ENCODE measurements at places on chromosomes 12 and 14.

GRCh38 chr14:49687942-49688700 lies at the start of gene POLE2:
TSS of gene POLE2 (minus strand) at chr14:49688214. CDS start at chr14:49688203, 11 bp downstream.
- peak; percentile 84 for DNase-seq

DNA sequence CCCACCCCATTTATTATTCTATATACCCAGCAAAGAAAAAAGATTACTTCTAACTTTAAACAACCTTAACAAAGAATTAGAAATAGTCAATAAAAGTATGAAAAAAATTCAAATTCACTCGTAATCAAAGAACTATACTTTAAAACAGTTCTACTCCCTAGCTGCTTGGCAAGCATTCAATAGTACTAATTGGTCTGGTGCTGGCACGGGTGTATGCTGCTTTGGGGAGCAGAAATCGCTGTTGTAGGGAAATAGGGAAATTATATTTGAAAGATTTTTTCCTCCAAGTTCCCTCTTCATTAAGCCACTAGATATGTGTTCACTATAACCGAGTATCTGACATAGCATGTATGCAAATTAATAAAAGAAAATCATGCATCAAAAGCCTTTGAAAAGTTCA lies 65.7 kb downstream of the DICER1 start:
- no peak for DNase-seq

- DNase-seq = no peak
Observed at GRCh38 chr12:1972856-1973317, 31.4 kb downstream of the DCP1B start.

DNA sequence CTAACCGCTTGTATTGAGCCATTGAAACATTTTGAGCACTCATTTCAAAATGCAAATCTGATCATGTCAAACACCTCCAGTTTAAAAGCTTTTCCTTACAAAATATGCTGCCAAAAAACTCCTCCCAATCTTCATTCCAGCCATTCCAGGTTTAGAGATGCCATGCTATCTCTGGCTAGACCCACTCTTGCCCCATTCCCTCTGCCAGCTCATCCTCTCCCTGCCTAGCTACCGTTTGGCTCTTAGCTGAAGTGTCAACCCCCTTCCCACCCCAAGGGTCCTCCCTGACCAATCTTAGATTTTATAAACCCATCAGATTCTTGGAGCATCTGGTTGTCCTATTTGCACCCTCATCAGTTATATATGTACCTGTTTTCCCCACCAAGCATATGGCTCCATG lies 75.0 kb downstream of the SCAF11 start:
- no peak for DNase-seq

DNA sequence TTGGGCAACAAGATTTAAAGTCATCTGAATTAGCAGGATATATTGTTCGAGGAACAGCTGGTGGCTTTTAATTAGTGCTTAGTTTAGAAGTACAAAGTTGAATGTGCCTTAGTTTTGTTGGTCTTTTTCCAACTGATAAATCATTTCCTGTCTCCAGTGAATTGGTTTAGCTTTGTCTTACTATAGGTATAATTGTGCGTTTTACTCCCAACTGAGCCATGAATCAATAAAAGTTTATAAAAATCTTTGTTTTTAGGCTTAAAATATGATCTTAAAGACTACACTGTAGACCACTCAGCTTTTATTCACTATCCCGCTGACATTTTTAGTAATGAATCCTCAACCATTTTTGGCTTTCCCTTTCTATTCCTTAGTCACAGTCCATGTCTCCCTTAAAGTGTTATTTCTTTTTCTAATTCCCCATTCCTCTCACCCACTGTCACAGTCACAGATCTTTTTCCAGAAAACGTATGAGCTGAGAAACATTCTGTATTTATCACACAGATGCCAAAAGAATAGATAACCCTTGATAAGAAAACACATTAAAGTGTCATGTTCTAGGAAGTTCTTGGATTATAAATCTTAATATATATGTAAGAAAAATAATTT lies 34.0 kb upstream of the ALG10 start:
- no peak for DNase-seq
